Thymus (tissue), 14 donors: ENCODE measurements at places on chromosomes 12 and 14. TPM values are rescaled to one million over a fixed set of nuclear protein-coding genes. Genes with fewer than 3 reads are reported as not detected.

DNA sequence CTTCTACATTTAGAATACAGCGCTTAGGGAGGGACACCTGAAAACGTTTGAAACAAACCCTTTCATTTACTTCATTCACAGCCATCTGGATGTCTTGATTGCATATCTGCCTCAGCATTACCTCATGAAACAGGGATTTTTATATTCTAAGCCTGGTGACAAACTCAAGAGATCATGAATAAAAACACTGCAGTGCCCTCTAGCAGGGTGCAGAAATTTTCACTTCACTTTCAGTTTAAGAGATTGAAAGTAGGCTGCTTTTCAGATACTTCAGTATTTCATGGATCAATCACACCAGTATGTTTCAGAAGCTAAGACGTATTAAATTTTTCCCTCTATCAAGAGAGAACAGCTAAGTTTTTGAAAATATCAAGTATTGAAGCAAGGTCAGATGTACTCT, 467.8 kb downstream of the MDGA2 start:
- no peak overlapping the region for H3K27ac ChIP-seq
- no peak overlapping the region for H3K4me3 ChIP-seq
- no peaks in the 10 kb centered on the region for H3K27me3 ChIP-seq
- no peaks in the 10 kb centered on the region for H3K4me1 ChIP-seq

GRCh38 chr12:22899184-22899583, 274.2 kb downstream of the ETNK1 start:
- H3K36me3 ChIP-seq = no peaks in the 10 kb centered on the region
- H3K4me1 ChIP-seq = no peaks in the 10 kb centered on the region
- no peak overlapping the region for H3K4me3 ChIP-seq

GRCh38 chr12:1104088-1104800, 113.2 kb downstream of the ERC1 start:
- DNase-seq = no peak
- no peak overlapping the region for H3K27ac ChIP-seq
- H3K36me3 ChIP-seq = peaks cover 2% of the 10 kb centered on the region
- no peaks in the 10 kb centered on the region for H3K4me1 ChIP-seq
- H3K4me3 ChIP-seq = no peak overlapping the region

DNA sequence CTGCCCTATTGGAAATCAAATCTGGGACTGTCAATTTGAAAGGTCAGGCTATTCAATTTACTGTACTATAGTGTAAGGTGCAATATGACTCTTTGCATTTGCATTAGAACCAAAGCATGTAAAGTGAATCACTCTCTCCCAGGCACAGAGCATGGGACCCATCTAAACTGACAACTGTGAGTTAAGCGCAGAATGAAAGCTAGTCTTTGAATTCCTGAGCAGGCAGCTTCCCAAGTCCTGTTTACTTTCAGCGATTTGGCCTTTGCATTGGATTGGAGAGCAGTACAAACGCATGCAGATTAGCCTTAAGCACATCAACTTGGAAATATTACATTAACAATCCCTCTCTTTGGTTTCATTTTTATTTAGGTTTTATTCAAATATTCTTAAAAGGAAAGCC, 74.6 kb downstream of the RERG start:
- no peak overlapping the region for H3K27ac ChIP-seq
- no peak for DNase-seq
- H3K4me1 ChIP-seq = no peaks in the 10 kb centered on the region
- no peaks in the 10 kb centered on the region for H3K36me3 ChIP-seq
- no peaks in the 10 kb centered on the region for H3K27me3 ChIP-seq

GRCh38 chr14:22915886-22916521, 2.9 kb downstream of the RBM23 start:
- peaks cover 27% of the 10 kb centered on the region for H3K36me3 ChIP-seq
- no peaks in the 10 kb centered on the region for H3K27me3 ChIP-seq
- no peak for DNase-seq
- peaks cover 19% of the 10 kb centered on the region for H3K4me1 ChIP-seq

DNA sequence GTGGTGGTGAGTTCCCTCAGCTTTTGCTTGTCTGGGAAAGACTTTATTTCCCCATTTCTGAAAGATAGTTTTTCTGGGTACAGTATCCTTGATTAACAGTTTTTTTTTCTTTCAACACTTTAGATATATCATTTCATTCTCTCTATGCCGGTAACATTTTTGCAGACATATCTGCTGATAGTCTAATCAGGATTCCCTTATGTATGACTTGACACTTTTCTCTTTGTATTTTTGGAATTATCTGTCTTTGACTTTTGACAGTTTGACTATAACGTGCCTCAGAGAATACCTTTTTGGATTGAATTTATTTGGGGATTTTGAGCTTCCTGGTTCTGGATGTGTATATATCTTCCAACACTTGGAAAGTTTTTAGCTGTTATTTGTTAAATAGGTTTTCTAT, 234.8 kb upstream of the PRICKLE1 start:
- H3K36me3 ChIP-seq = no peaks in the 10 kb centered on the region
- H3K4me1 ChIP-seq = no peaks in the 10 kb centered on the region
- no peak overlapping the region for H3K4me3 ChIP-seq
- no peaks in the 10 kb centered on the region for H3K27me3 ChIP-seq
- DNase-seq = no peak

Gene CLEC4C
- total RNA-seq = 1.4 TPM

GRCh38 chr14:96106891-96107290, 67.7 kb downstream of the C14orf132 start:
- no peak for DNase-seq
- H3K4me1 ChIP-seq = no peaks in the 10 kb centered on the region
- H3K4me3 ChIP-seq = no peak overlapping the region

GRCh38 chr14:92637228-92637627, 111.2 kb downstream of the LGMN start:
- no peak overlapping the region for H3K4me3 ChIP-seq
- H3K27ac ChIP-seq = no peak overlapping the region
- no peak for DNase-seq
- H3K27me3 ChIP-seq = no peaks in the 10 kb centered on the region

DNA sequence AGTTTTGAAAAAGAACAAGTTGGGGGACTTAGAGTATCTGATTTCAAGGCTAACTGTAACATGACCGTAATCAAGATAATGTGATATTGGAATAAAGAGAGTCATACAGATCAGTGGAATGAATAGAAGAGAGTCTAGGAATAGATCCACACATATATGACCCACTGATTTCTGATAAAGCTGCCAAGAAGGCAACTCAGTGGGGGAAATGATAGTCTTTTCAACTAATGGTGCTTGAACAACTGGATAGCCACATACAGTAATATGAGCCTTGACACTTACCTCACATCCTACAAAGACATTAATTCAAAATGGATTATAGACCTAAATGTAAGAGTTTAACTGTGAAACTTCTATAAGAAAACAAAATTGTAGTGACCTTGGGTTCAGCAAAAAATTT, 3.8 kb downstream of the PRKCH start:
- no peak overlapping the region for H3K27ac ChIP-seq
- H3K4me1 ChIP-seq = peaks cover 10% of the 10 kb centered on the region
- H3K4me3 ChIP-seq = no peak overlapping the region

DNA sequence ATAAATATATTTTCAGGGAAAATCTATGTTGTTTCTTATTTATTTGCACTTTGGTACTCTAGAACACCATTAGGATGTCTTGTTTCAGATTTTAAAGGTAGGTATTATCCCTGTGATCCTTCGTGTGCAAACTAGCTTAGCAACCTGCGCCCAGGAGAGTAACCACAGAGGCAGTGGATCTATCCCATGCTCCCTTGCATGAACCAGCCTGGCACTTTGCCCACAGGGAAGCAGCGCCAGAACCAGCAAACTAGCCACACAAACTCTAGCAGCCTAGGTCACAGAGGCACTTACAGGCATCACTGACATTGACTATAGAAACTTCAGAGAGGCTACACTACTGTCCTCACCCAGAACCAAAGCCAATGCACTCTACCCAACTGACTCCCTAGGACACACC, 76.1 kb downstream of the TSHR start:
- H3K27ac ChIP-seq = no peak overlapping the region
- H3K4me1 ChIP-seq = peaks cover 8% of the 10 kb centered on the region
- no peaks in the 10 kb centered on the region for H3K36me3 ChIP-seq
- no peak overlapping the region for H3K4me3 ChIP-seq
- no peak for DNase-seq

- H3K4me1 ChIP-seq = no peaks in the 10 kb centered on the region
- no peak overlapping the region for H3K27ac ChIP-seq
- H3K27me3 ChIP-seq = no peaks in the 10 kb centered on the region
- no peaks in the 10 kb centered on the region for H3K36me3 ChIP-seq
- no peak overlapping the region for H3K4me3 ChIP-seq
These were observed 110.0 kb downstream of the ATP23 start for GRCh38 chr12:58051378-58051777.

DNA sequence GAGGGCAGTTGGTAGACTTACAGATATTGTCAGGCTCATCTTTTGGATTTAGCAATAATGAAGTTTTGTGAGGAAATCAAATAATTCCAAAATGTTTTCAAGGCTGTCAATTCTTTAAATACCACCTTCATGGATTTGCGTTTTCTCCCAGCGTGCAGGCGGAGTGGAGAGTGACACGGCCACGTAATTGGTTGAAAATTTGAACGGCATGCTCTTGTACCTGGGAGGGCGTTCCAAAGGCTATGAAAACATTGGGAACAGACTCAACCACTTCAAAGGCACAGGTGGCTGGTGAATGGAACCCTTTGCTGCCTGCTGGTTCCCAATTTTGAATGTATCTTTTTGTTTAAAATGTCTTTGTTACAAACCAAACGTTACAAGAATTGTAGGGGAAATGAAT, 12.4 kb downstream of the SMIM41 start:
- DNase-seq = no peak
- H3K4me1 ChIP-seq = peaks cover 47% of the 10 kb centered on the region
- no peak overlapping the region for H3K27ac ChIP-seq
- H3K4me3 ChIP-seq = no peak overlapping the region

DNA sequence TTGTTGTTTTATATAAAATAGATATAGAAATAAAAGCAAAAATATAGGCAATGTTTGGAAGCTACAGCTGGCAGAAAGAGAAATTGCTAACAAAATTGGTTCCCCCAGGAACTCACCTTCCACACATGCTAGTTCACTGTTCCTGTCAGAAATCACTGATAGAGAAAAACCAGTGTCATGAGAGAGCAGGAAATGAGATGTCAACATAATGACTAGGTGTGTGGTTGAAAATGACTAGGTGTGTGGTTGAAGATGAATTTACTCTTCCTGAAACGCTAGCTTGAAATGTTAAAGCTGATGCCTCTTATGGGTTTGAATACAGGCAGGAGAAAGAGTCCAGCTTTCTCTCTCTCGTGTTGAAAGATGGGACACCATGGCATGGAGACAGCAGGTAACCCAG, 216.3 kb downstream of the C12orf42 start:
- no peak overlapping the region for H3K4me3 ChIP-seq
- no peak overlapping the region for H3K27ac ChIP-seq
- no peaks in the 10 kb centered on the region for H3K4me1 ChIP-seq
